ENCODE measurements at places on chromosomes 12 and 14.

- no peak for DNase-seq
Measured at GRCh38 chr12:105077435-105077834, 6.8 kb downstream of the ALDH1L2 start.

- DNase-seq, result peak; percentile 47
Measured at GRCh38 chr14:31858868-31859267, 218.2 kb upstream of the ARHGAP5 start.

GRCh38 chr14:61524936-61525292 lies 170.4 kb upstream of the HIF1A start:
- DNase-seq, result no peak

DNA sequence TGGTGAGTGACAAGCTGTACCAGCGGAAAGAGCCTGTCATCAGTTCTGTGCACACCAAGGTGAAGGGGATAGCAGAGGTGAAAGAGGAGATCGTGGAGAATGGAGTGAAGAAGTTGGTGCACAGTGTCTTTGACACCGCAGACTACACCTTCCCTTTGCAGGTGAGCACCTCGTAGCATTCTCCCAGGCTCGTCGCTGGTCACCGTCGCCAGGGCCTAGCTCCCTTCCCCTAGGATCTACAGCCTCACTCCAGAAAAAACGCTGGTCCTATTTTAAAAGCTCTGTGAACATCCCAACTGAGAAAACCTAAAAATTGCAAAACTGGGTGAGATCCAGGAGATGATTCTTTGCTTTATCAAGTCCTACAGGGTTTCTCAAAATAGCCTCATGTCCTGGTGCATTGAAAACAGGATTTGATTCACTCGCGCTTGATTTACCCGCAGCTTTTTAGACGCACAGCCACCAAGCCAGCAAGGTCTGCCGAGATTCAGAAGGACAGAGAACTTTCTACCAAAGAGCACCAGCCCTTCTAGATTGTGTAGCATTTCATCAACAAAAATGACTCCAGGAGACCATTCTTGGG lies 22.2 kb downstream of the P2RX7 start:
- no peak for DNase-seq

DNA sequence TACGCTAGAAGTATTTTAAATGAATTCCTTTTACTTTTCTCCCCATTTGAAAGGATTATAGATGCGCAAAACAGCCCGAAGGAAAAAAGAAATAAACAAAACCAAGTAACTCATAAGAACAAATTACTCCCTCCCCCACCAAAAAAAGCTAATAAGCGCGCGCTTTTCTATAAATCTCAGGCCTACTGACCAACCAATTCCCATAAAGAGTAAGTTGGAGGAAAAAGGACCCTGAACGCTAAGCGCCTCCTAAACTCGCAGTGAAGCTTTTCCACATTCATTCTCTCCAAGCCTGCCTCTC lies 588 bp downstream of the MBIP start:
- no peak for DNase-seq

GRCh38 chr14:63633801-63634200 lies 7.9 kb downstream of the WDR89 start:
- no peak for DNase-seq

DNA sequence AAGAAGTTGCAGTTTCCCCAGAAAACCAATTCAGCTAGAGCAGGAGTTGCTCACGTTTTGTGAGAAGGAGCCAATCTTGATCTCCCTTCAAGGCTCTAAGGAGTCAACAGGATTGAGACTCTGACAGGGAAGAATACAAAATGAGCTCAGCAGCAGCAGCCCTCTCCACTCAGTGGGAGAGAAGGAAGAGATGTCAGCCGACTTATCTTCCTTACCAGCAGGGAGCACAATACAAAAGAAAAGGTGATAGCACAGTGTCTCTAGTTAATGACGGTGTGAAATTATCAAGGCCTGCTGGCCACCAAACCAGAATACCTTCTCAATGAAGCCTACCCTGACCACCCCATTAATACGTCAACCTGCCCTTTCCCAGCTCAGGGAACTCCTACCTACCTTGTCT lies 223.6 kb upstream of the TMPO start:
- no peak for DNase-seq

GRCh38 chr12:124321556-124322270 lies 26.8 kb downstream of the RFLNA start:
- peak; percentile 15 for DNase-seq

DNA sequence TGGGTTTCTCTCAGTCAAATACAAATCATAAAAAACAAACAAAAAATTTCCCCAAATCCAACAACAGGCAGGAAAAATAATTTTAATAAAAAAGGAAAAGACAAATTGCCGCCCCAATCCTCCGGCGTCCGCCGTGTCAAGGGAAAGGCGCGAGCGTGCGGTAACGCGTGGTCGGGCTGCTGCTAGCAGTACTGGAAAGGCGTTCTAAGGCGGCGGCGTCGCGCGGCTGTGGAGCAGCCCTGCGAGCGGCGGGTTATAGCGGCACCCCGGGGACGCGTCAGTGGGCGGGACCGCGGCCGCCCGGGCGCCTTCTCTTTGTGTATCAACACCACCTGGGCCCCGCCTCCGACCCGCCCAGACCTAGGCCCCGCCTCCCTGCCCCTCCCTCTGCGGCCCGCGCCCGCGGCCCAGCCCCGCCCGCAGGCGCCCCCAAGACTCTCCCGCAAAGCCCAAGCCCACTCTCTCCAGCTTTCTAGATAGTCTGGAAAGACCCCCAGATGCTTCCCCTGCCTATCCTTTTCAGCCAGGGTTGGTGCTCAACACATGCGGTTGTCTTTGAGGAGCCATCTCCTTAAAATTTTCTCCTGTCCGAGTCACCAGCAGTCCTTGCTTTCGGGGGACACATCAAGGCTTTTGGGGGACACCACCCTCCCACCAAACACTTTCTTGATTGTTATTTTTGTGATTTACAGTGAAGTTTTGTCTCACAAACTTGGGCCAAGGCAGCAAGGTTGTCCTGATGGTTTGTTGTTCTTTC lies at the start of gene SLC38A2:
Gene SLC38A2 (minus strand): TSS at position 230 of the 757 bp plus-strand sequence. CDS start 1,480 bp downstream, outside the sequence.
- peak; percentile 72 for DNase-seq

GRCh38 chr14:22099942-22100763 lies 426.5 kb upstream of the OR4E1 start:
- peak; percentile 81 for DNase-seq

GRCh38 chr14:99119554-99120525 lies 152.2 kb downstream of the BCL11B start:
- DNase-seq, result no peak

- DNase-seq, result peak; percentile 20
Measured at GRCh38 chr12:818733-819132, 66.4 kb downstream of the WNK1 start.

DNA sequence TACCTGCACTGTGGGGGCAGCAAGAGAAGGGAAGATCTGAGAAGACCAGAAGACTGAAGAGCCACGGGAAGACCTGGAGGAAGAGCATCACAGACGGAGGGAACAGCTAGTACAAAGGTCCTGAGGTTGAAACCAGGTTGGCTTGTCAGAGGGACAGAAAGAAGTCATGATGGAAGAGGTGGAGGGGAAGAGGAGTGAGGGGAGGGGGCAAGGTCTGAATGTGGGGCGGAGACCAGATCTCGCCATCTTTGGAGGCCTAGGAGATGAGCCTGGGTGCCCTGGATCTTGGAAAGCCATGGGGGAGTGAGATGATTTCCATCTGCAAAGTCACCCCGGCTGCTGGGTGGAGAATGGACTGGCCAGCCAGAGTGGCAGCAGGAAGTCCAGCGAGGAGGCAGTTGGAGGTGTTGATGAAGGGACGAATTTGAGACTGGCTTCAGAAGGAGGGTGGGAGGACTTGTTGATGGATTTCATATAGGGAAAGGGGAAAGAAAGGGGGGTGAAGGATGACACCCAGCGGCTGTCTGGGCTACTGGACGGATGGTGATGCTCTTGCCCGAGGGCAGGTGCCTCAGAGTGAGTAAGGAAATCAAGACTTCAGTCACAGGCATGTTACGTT lies 14.6 kb upstream of the UBC start:
- DNase-seq, result peak; percentile 56

DNA sequence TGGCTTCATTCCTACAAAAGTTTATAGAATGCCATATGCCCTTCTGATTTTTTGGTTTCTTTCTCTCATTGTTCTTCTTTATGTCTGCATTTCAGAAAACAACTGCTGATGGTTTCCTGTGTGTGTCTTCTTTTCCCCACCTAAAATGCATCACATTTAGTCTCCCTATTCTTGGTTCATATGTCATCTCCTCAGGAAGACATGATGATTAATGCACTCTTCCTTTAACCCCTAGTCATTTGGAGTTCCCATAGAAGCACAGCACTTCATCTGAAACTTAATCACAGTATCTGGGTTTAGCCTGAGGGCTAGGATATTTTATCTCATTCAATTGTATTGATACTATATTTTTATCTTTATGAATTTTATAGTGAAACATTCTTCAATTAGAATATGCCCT lies 21.5 kb downstream of the GNPNAT1 start:
- peak; percentile 46 for DNase-seq

DNA sequence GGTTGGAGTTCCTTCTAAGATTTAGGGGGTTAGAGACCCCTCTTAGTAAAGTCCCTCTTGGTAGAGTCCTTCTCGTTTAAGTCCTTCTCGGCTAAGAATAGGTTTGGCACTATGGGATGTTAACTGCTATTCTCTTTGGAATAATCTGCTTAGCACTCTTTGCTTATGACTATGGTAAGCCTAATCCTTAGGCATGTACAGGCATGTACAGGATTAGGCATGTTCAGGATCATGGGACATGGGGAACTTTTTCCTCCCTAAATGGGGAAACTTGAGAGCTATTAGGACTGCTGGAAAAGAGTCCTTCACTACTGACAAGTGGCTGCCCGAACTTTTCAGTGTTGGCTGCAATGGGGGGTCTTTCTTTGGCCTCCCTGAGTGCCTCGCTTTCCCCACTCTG lies 193.3 kb downstream of the TMEM117 start:
- DNase-seq, result peak; percentile 65

DNA sequence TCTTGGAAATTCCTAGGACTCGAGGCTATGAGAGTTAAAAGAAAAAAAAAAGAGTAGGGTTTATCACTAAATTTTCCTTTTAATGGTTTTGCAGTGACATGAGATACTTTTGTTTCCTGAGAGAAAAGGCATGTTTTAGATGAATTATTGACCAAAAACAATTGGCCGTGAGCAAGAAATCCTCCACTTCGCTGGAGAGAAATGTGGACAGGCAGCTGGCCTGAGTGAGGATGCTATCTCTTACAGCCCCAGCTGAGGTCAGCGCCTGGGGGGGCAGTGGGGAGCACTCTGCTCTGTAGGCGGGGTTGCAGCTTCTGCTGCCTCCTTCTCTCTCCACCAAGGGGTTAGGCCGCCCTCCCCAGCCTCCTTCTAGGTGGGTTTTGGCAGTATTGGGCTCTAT lies 54.7 kb downstream of the PRIMA1 start:
- no peak for DNase-seq

- DNase-seq, result no peak
Measured at GRCh38 chr14:68741839-68742470, 50.9 kb downstream of the ZFP36L1 start.

DNA sequence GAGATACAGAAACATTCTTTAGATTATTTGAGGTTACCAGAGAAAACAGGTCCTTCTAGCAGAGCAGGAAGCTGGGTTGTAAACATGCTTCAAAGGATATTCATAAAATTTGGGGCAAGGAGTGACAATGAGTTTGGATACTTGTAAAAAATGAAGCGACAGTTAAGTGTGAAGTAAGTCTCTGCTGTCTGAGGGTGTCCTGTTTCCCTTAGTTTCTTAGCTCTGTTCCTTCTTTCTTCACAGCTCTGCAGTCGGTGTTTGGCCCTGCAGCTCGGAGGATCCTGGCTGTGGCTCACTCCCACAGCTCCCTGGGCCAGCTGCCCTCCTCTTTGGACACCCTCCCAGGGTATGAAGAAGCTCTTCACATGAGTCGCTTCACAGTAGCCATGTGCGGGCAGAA lies 10.8 kb downstream of the TMEM52B start:
- DNase-seq, result no peak

DNA sequence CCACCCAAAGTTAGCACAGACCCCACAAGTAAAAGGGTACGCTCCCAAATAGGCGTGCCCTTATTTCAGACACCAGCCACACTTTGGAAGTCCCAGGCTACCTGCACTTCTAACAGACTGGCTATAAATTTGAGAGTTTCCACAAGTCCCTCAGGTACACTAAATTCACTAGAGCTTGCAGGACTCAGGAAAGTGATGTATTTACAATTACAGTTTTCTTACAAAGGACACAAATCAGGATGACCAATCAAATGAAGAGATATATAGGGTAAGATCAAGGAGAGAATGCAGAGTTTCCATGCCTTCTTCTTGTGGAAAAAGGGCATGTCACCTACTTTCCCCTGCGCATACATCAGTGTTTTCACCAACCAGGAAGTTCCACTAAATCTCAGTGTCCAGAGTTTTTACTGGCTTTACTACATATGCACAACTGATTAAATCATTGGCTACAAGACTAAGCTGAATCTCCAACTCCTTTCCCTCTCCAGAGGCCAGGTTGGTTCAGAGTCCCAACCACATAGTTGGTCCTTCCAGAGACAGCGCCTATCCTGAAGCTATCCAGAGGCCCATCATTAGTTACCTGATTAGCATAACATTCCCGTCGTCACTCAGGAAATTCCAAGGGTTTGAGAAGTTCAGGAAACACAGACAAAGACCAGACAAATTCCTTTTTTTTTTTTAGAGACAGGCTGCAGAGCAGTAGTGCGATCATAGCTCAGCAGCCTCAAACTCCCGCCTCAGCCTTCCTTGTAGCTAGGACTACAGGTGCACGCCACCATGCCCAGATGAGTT lies 84.2 kb downstream of the DENND5B start:
- DNase-seq, result peak; percentile 73

DNA sequence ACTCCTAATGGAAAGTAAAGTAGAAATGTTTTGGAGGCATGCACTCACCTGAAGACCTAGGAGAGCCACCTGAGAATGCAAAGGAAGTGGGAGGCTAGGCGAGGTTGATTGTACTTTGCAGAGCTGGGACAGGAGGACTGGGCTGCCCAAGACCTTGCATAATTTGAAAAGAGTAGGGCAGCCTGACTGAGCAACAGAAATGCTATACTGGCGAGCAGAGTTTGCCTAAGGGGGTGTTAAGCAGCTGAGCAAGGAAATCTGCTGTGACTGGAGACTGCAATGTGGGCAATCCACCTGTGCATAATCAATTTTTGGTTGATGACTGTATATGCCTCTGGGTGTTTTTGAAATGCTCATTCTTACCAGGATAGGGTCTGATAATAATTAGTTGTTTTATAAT lies 834.1 kb downstream of the TRHDE start:
- DNase-seq, result peak; percentile 2

DNA sequence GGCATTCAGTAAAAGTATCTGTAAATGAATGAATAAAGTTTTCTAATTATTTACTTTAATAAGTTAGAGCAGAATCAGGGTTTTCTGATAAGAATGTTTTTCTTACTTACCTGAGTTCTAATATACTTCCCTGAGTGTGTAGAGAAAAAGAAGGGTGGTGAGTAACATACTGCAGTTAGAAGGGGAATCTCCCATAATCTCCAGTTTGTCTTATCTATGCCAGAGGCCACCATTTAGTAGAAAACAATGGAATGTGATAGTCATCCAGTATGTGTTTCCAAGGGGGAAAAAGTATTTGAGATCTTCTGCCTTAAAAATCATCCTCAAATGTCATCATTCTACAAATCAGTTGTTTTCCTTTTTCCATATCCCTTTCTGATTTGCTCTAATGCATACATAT lies 56.5 kb upstream of the PAWR start:
- no peak for DNase-seq

All from bronchial epithelial cell (primary cell).